ENCODE measurements at places on chromosomes 13 and 19.

GRCh38 chr19:32819419-32820400, 49.9 kb downstream of the SLC7A9 start:
- DNase-seq, result no peak

- DNase-seq, result peak; percentile 60
These were observed at the start of gene ZNF20 for GRCh38 chr19:12139885-12140544. Gene ZNF20, minus strand, starts transcription at chr19:12140350. Its CDS starts 168 bp downstream, at chr19:12140182.

DNA sequence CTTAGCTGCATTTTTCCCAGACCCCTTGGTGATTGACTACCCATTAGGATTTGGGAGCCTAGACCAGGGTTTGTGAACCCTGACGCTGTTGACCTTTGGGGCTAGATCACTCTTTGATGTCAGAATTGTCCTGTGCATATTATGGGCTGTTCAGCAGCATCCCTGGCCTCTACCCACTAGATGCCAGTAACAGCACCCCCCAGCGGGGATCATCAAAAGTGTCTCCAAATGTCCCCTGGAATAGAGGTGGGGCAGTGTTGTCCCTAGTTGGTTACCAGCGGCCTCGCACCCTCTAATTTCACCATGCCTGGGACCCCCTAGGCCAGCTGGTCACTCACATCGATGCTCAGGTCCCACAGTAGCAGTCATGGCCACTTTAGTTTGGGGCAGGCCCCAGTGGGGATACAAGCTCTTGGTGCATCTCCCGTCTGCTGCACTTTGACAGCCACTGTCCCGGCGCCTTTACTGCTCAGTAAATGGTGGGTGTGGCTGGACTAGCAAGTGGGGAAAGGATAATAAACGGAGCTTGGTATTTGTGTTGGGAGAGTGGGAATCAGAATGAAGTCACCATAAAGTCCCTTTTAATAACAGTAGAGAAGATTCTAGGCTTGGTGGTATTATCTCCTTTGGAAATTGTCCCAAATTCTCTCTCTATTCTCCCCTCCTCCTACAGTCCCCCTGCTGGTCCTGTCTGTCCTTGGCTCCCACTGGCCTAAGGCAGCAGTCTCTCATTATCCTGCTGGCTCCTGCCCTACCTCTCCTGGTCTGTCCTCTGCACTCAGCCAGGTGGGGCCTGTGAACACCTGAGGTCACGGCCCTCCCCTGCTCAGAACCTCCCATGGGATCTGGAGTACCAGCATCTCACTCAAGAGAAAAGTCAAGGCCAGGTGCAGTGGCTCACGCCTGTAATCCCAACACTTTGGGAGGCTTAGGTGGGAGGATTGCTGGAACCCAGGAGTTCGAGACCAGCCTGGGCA, 80.6 kb downstream of the SIPA1L3 start:
- DNase-seq, result no peak

GRCh38 chr19:32863841-32864240, 5.7 kb downstream of the SLC7A9 start:
- DNase-seq, result no peak

DNA sequence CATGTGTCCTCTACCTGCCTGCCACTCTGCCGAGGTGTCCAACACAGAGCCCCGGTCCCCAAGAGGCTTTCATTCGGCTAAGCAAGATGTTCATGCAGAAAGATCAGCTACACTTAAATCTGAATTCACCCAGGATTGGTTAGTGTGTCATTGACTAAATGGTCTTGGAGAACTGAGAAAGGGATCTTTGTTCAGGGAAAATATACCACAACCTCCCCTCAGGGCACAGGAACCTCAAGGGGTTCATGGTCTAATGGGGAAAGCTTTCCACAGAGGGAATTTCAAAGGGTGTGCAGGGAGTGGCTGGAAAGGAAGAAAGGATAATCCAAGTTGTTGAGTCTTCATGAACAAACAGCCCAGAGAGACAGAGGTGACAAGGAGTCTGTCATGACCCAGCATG, 14.4 kb upstream of the POP4 start:
- no peak for DNase-seq

GRCh38 chr13:94534166-94534565, 54.7 kb upstream of the DCT start:
- no peak for DNase-seq

DNA sequence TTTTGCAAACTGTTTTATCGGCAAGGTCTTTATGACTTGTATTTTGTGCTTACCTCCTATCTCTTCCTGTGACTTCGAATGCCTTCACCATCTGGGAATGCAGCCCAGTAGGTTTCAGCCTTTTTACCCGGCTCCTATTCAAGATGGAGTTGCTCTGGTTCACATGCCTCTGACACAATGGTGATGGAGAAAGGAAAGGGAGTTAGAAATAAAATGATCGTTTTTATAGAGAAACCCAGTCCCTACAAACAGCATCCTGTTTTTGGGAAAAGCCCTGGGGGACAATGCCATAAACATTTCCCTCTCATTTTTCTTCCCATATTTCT, 27.5 kb upstream of the SLC46A3 start:
- no peak for DNase-seq

DNA sequence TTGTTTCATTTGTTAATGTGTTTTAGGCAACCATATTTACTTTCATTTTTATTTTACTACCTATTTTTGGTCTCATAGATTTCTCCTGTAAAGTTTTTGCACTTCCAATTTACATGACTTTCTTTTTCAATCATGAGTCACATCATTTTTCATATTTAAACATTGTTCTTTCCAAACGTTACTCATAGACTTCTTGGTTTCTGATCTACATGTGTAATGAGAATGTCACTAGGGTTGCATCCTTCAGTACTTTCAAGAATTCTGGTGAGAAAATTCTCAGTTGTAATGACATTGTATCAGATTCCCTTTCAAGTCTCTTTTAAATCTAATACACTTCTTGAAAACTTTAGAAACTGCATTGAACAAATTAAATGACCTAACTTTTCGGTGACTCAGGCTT, 991.7 kb downstream of the EFNB2 start:
- DNase-seq, result no peak

DNA sequence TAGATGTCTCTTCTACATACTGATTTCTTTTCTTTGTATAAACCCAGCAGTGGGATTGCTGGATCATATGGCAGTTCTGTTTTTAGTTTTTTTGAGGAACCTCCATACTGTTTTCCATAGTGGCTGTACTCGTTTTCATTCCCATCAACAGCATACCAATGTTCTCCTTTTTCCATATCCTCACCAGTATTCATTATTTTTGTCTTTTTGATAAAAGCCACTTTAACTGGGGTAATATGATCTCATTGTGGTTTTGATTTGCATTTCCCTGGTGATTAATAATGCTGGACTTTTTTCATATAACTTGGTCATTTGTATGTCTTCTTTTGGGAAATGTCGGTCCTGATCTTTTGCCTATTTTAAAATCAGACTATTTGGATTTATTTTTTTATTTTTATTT, 108.5 kb downstream of the PAN3 start:
- DNase-seq, result no peak

DNA sequence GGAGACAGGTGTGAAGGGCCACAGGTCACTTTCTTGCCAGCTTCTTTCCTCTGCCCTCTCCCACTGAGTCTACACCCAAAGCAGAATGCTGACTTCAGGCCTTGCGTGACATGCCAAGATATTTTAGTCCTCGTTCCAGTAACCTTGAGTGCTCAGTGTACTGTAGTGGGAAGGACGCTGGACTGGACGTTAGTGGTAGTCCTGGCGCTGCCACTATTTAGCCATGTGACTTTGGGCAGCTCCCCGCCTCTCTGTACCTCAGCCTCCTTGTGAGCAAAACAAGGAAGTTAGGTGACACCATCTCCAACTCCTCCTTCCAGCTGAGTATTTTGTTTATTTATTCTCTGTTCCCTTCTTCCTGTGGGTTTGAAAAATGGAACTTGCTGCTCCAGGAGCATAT, 86.1 kb downstream of the FRY start:
- DNase-seq, result no peak

- DNase-seq, result peak; percentile 69
These were observed 1.1 kb downstream of the ISYNA1 start for GRCh38 chr19:18436671-18437490.

DNA sequence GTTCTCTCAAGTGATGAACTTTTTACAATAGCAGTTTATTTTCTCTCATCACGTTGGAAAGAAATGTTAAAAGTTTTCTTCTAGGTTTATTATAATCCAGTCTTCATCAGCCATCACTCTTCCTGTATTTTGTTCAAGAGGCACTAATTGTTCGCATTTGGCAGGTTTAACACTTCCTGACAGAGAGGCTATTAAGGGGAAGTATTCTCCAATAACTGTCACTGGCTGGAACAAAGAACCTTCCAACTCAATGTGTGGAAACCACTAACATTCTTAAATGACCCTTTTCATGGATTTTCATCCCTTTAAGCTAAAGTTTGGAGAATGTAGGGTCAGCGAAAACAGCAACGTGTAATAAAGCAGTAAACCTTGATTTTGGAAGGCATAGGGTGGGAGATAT, 145.1 kb downstream of the PCCA start:
- no peak for DNase-seq

GRCh38 chr13:21399741-21400140, 59.4 kb downstream of the ZDHHC20 start:
- DNase-seq, result peak; percentile 31

All from bone marrow (tissue), 2 donors.